ENCODE measurements at places on chromosomes 5 and 9.
A peak's percentile ranks its signal among the peaks of the same experiment; 100 is the strongest.

DNA sequence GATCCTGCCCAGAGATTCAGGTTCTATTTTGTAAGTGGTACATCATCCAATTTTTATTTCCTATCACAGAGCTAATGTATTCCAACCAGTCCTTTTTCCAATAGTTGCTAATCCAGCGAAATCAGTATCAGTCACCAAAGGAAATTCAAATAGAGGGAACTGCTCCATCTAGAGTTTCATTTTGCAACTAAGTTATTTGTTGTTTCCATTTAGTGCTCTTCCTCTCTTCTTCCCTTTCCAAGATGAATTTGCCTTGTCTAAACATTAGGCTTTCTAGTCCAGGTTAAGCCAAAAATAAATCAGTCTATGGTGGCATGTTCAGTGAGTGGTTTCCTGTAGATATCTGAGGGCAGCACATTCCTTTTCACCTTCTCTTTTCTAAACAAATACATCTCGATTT, 79.8 kb upstream of the SPATA31D4 start:
- no peak for DNase-seq

DNA sequence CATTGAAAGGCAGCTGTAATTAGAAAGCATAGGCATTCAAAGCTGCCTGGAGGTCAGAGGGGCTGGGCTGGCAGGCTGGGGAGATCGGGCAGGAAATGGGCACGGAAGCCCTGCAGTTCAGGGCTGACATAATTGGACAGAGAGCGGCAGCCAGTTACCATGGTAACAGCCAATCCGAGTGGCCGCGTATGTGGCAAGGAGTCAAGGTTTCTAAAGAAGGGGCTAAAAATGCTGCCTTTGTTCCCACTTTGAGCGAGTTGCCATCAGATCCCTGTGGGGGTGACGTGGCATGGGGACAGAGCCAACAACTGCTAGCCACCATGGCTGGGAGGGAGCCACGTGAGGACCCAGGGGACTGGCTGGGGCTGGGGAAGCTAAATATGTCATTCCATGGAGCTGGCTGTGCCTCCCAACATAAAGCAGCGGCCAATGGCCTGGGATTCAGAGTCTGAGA, 44.7 kb upstream of the NDFIP1 start:
- DNase-seq: no peak

- DNase-seq: no peak
Measured at GRCh38 chr5:135842737-135843136, 8.3 kb downstream of the SLC25A48 start.

DNA sequence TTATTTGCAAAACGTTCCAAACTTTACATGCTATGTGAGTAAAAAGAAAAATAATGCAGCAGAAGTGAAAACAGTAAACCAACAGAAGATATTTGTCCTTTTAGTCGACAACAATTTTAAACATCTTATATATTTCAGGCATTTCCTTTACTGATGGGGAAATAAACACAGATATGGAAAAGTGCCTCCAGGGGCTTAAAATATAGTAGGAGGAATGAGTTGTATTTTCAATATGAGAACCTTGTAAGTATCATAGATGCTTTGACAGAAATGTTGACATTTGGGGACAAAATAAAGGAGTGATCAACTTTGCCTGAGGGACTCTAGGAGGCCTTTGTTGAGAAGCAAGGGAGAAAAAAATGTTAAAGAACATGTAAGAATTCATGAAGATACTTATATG, 1043.5 kb downstream of the CDH12 start:
- no peak for DNase-seq

- no peak for DNase-seq
Measured at GRCh38 chr9:4781408-4781807, 11.3 kb upstream of the RCL1 start.

DNA sequence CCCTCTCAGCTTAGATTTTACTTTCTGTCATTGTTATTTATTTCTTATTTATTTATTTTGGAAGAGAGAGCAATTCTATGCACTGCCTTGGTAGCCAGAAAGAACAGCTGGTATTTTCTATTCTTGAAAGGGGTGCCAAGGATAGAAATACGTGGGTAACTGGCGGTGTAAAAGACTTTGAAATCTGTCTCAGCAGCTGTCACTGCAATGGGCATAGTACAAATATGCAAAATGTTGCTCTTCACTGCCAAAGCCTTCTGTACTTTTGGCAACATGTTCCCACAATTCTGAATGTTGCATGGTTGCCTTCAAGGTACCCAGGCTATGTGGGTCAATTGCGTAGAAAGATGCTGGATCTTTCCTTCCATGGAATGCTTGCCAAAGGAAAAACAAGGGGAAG, 230.2 kb upstream of the EDIL3 start:
- DNase-seq: no peak

GRCh38 chr5:173602423-173602822, 14.0 kb downstream of the BOD1 start:
- no peak for DNase-seq

DNA sequence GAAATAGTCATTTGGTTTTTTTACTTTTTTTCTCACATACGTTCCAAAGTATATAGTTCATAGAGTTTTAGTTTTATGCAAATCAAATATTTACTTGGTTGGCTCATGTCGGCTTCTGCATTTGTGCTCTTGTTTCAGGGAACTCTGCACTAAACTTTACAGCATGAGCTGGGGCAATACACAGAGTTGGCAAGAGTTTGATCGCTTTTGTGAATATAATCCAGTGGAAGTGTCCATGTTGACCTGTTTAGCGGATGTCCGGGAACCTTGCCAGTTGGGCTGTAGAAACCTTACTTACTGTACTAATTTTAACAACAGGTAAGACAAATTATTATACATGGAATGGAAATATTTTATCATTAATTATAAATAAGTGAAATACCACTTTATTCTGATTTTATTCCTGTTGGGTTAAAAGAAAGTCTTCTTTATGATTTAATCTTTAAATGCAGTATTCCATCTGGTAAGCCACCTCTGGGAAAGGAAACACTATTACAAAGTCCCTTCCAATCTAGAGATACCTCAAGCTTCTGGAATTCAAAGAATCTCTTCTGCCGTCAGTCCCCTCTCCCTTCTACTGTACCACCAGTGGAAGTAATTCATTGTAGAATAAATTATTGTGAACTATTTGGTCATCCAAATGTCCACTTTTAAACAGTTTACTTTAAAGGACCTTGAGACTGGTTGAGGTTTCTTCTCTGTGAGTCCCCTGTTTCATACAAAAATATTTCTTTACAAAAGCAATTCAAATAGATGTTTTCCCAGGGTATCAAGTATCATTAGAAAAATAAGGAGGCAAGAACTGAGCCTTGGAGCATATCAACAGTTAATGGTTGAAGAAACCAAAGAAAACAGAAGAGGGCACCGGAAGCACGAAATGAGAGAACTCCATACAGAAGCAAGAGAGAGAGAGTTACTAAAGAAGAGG, 45.2 kb upstream of the GLIPR2 start:
- peak; percentile 38 for DNase-seq

DNA sequence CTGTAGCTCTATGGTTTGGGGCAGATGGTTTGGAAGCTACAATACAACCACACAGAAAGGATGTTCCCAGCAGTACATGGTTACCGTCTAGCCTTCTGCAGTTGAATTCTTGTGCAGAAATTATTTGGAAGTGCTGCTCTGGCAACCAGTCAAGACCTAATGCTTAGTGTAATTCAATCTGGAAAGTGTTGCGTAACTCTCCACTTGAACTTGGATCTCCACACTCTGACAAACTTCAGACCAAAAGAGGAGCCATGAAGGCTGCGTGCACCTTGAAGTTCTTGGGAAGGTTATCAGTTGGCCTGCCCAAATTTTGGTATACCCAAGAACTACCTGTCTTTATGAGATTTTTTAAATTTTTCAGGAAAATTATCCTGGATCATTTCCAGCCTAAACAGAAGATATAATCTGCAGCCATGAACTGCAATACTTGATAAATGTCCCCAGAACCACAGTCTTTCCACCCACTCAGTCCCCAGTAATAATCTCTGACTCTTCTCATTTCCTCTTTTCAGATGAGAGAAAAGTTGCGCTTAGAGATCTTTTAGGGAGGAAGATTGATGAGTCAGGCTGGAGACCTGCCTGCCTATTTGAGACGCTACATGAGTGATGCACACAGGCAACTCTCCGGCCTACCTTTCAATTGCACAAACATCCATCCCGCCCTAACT, 159.9 kb downstream of the FANCC start:
- no peak for DNase-seq

DNA sequence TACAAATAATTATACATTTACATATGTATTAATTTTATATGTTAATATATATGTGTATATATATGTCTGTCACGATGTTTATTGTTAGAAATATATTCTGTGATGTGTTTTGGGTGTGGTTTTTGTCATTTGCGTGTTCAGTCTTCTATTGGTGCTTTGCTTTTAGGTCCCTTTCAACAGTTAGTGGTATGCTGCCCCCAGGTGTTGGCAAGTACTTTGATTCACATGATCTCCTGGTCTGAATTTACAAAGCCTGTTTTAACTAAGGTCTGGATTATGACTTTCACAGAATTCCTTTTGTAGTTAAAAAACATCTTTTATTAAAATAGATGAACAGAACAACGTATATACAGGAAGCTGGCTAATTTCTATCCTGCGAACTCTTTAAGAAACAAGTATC, 271.5 kb downstream of the CCDC171 start:
- DNase-seq: no peak

- DNase-seq: no peak
Measured at GRCh38 chr5:118456085-118456484, 532.3 kb downstream of the DTWD2 start.

GRCh38 chr9:22203371-22204138, 194.4 kb upstream of the CDKN2B start:
- DNase-seq: no peak

GRCh38 chr5:43555895-43556606, 826 bp downstream of the PAIP1 start:
- DNase-seq: no peak

DNA sequence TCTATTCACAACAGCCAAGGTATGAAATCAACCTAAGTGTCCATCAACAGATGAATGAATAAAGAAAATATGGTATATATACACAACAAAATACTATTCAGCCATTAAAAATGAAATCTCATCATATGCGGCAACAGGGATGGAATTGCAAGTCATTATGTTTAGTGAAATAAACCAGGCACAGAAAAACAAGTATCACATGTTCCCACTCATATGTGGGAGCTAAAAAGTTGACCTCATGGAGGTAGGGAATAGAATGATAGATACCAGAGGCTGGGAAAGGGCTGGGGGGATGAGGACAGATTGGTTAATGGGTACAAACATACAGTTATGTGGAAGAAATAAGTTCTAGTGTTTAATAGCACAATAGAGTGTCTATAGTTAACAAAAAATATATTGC, 149.7 kb downstream of the DEPDC1B start:
- no peak for DNase-seq

GRCh38 chr9:17656889-17657288, 78.0 kb downstream of the SH3GL2 start:
- no peak for DNase-seq

DNA sequence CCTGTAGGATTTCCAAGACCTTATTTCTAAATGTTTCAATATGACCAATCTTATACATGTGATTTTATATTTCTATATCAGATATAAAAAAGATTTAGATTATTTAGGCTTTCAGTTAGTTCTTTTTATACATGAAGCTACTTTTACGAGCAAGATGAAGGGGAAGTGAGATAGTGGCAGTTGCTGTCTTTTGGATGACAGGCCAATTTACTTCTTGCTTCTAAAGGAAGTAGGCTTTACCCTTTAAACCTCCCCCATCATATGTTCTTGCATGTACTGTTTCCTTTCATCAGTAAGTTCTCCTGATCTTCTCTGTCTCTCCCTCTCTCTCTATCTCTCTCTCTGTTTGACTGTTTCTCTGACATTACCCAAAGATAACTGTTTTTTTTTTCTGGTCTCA, 4.0 kb upstream of the TYRP1 start:
- no peak for DNase-seq
